ENCODE measurements at places on chromosomes 1 and 21.

DNA sequence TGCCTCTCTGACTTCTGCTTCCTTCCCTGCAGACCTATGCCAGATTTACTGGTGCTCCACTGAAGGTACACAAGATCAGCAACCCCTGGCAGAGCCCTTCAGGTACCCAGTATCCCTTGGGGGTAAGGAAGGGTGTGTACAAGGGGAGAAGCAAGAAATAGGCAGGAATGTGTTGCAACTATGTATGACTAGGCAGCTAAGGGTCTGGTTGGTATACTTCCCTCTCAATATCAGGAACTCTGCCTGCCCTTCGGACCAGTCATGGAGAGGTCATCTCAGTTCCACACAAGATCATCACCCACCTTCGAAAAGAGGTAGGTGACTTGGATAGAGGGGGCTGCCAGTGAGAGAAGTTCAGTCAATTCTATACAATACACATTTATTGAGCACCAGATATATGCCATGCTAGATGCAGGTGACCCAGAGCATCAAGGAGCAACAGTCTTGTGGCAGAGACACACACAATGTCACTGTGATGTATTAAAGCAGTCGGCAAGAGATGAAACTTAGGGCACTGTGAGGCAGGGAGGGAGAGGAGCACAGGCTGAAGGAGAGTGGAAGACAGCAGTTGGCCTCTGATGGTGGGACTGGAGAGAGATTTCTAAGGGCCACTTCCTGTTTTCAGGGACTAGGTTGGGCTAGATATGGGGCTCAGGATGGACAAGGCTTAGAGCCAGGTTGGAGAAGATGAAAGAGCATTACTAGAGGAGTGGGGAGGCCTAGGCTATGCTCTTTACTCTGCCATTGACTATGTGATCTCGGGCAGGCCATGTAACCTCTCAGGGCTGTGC is 2.0 kb downstream of the MTX1 start:
- DNase-seq, result no peak

DNA sequence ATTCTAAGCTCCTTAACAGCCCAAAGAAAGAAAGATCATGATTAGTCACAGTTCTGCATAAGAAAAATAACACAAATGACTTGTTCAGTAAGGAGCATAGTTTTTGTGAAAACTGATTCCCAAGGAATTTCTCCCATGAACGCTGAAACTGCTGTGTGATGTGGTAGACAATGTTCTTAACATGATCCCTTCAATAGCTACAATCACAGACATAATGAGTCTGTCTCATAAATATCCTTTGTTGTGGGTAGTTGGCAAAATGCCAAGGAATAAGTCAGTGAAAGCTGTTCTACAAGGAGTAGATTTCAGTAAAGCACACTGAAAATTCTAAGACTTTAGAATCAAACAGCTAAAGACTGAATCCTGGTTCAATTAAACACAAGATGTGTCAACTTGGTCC is 404.8 kb downstream of the HLX start:
- peak; percentile 15 for DNase-seq

GRCh38 chr1:6688757-6689156 is 12.9 kb downstream of the DNAJC11 start:
- DNase-seq, result no peak

GRCh38 chr1:94327001-94327690 is 89.8 kb upstream of the ARHGAP29 start:
- DNase-seq, result no peak

DNA sequence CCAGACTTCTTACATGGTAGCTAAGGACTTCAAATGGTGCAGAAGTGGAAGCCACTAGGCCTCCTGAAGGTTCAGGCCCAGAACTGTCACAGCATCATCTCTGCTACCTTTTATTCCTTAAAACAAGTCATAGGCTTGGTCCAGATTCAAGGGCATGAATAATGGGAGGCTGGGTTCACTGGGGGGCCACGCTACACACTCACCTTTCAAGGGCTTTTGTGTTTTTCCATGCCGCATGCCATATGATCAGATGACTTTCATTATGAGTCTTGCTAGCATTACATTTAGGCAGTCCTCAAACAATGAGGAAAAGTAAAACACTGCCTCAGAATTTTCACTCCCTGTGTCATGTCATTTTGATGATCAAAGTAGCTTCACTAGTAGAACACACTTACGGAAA is 83.4 kb downstream of the VPS26C start:
- no peak for DNase-seq

DNA sequence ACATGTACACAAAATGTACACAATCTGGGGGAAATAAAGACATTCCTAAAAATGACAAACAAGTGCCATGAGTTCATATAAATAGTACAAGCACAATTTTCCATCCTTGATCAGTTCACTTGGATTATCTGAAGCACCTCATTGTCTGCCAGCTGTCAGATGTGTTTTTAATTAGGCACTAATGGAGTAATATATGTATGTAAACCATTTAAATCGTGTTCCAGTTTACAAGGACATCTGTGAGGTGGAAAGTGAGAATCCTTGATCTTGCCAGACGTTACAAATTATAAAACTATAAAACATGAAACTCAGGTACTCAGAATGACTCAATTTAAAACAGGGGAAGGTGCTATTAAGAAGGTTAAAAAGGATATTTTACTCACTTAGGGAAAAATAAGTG is 1312.2 kb downstream of the PLA2G4A start:
- peak; percentile 77 for DNase-seq

GRCh38 chr1:154483941-154484803 is 17.8 kb upstream of the TDRD10 start:
- DNase-seq, result no peak

DNA sequence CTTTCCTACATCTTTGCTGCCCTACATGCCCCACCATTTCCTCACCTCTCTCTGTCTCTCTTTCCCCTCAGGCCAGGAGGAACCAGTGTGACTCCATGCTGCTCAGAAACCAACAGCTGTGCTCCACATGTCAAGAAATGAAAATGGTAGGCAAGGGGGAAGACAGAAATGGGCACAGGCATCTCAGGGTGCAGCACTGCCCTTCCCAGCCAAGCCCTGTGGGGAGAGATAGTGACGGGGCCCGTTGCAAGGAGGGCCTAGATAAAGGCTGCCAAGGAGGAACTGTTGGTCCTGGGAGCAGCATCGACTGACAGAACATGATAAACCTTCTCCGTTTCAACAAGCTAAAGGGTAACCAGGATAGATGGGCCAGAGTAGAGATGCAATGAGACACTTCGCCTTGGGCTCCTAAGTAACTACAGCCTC is 12.5 kb upstream of the PIGC start:
- DNase-seq, result no peak

DNA sequence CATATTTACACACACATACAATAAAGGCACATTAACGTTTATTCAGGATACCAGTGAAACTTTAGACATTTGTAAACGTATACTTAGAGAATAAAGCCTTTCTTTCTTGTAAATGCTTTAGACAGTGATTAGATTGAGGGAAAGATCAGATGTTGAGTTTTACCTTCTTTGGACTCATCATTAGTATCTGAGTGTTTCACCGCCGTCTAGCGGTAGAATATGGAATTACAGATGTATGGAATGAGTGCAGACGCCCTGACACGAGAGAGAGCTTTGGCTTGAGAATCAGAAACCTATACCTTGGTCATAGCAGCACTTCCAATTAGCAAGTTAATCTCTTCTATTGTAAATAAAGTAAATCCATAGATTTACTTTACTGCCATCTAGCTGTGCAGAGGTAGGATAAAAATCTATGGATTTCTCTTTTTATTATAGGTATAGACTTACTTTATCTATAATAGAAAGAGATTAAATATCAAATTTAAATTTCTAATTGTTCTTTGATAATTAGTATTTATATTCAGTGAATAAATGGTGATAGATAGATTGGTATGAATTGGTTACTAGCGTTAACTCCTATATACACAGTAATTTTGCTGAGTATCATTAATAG is 12.6 kb downstream of the FLG2 start:
- DNase-seq, result peak; percentile 48

DNA sequence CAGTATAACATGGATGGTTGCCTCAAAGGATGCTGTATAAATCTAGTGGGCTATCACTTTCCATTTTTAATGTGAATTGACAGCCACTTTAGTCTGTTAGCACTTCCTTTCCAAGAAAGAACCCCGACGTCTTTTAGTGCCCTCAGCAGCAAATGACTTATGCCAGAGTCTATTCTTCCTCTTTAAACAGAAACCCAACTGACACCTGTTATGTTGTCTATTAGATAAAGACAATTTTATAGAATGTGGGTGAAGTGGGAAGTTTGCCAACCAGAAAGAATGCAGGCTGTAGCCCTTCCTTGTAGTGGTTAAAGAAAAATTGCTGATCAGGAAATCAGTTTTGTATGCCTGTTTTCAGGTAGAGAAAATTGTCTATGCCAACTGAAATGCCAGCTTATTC is 344.9 kb downstream of the ZNF326 start:
- no peak for DNase-seq
